ENCODE measurements at places on chromosomes 2 and 18.

DNA sequence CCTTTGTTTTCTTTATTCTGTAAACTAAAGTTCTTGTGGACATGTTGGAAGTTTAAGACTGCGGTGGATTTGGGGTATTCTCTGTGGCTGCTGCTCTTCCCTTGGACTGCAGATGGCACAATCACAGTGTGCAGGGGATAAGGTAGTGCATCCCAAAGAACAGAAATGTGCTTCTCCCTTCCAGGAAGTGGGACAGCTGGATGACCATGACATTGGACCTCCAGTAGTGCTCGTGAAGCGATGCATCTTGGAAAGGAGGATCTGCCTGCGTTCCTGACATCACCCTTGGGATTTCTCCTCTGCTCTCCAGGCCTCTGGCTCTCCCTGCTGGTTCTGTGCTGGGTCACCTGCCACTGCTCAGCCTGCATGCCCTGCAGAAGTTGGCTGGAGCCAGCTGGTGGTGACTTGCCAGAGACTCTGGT lies 109.9 kb downstream of the SLC4A3 start:
- no peak for DNase-seq

GRCh38 chr2:59888015-59888414 lies 665.4 kb downstream of the BCL11A start:
- no peak for DNase-seq

DNA sequence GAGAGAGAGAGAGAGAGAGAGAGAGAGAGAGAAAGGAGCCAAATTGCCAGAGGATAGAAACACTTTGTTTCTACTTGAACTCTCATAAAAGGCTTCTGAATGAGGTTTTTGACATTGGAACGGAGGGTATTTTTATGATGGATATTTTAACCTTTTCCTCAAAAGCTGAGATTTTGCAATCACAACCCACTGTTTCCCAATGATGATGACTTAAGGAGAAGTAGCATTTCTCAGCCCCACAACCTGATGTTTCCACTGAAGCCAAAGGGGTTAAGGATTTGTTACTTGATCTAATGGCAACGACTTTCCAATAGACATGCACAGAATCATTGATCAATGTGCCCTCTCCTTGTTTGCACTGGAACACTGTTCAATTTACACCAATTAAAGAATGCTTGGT lies 67.1 kb upstream of the POU3F3 start:
- no peak for DNase-seq

- DNase-seq = no peak
These were observed 36.5 kb upstream of the TNFRSF11A start for GRCh38 chr18:62288665-62289008.

DNA sequence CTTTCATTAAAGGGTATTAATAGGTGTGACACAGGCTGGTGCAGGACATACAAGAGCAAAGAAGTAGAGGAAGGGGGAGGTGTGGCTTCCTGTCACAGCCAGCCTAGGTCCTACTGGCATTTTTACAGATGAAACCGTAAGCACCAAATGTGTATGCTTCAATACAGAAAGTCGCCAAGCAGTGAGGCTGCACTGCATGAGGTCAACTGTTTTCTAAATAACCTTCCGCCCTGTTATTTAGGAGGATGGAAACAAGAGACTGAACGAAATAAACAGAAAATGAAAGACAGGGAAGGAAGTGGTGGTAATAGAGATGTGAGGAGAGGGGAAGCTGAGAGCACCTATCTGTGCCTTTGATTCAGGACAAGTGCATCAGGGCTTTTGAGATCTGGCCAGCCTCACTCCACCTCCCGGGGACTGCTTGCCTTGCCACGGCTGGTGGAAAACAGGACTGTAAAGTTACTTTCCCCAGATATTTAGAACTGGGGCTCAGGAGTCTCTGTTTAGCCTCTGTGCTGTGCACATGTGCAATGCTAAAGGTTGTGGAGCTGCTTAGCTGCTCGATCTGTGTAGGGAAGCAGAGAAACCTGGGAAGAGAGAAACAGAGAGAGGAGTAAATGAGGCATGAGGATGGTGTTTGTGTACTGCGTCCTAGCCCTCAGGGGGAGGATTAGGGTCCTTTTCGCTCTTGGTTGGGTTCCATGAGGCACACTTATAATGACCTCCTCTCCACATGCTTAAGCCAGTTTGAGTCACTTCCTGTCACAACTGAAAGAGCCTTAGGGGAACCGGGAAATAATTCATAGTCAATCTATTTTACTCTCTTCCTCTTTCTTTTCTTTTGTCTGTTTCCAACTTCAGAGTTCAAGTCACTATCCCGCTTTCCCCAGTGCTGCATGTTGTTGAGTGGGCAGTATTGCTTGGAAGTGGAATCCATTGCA lies 62.3 kb upstream of the BOD1L2 start:
- DNase-seq = no peak

DNA sequence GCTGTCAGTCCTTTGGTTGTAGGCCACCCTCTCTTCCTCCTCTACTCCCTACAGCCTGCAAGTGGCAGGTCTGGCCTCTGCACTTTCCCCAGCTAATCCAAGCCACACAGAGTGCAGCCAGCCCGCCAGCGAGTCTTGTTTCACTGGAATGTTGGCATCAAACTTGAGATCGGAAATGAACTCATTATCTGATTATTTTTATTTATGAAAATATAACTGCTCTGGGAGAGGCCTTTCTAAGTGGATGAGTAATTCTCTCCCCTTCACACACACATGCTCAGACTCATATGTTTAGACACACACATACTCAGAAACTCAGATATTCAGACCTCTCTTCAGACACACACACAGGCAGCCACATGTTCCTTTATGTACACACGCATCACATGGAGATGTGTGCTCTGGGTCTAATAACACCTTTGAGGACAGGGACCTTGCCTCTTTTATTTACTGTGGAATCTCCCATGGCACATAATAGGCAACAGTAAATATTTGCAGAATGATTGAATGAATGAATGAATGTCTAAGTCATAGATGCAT lies 151.3 kb downstream of the ZFP36L2 start:
- DNase-seq = no peak

- DNase-seq = no peak
These were observed 9.1 kb downstream of the TWIST2 start for GRCh38 chr2:238856713-238857567.

- DNase-seq = no peak
These were observed 3.6 kb upstream of the DGKD start for GRCh38 chr2:233350708-233351107.

GRCh38 chr2:100148883-100149282 lies 6.5 kb upstream of the AFF3 start:
- DNase-seq = no peak

DNA sequence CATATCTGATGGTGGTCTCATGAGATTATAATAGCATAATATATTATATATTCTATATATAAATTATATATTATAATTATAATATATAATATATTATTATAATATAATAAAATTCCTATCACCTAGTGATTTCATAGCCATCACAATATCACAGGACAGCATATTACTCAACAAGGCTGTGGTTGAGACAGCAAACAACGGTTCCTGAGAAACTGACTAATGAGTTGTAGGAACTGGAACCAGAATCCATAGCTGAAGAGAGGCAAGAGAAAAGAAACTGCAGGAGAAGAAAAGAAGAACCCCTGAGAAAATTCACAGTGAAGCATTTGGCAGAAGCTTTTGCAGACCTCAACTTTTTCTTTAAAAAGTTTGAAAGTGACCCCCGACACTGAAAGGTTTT lies 84.0 kb downstream of the BCL2L11 start:
- no peak for DNase-seq

DNA sequence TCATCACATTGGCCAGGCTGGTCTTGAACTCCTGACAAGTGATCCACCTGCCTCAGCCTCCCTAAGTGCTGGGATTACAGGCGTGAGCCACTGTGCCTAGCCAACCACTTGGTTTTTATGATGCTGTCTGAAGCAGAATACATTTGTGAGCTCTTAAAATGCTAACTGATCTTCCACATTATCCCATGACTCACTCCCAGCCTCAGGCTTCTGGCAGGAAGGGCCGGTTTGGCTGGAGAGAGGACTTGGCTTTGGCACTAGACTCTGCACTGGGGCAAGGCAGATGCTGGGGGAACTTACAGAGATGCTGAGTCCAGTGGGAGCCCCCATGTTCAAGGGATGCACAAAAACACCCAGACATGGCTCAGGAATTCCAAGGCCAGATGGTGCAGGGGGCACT lies 40.5 kb upstream of the SH3BP4 start:
- no peak for DNase-seq

- no peak for DNase-seq
These were observed 337.7 kb downstream of the DYSF start for GRCh38 chr2:71791061-71791450.

DNA sequence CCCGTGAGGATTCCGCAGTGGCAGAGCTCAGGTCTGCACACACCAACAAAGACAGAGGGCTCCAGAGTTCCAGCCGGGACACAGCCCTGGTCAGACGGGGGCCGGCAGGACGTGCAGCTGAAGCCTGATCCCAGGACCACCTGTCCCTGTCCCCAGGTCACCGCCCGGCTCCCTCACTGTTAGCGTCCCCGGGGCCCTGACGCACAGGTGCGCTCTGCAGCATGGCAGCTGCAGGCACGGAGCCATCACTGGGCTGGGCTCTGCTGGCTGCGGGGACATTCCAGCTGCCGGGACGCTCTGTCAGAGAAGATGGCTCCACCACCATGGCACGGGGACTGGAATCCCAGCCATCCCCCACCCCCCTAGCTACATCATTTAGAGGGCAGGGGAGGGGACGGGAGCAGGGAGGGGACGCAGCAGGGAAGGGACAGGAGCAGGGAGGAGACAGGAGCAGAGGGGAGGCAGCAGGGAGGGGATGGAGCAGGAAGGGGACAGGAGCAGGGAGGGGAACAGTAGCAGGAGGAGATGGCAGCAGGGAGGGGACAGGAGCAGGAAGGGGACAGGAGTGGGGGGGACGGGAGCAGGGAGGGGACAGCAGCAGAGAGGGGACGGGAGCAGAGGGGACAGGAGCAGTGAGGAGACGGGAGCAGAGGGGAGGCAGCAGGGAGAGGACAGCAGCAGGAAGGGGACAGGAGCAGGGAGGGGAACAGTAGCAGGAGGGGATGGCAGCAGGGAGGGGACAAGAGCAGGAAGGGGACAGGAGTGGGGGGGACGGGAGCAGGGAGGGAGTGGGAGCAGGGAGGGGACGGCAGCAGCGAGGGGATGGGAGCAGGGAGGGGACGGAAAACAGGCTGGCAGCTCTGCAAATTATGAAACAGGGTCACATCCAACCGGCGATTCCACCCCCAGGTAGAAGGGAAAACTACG lies 39.8 kb downstream of the SLC66A2 start:
- no peak for DNase-seq

- DNase-seq = peak; percentile 15
These were observed 1.5 kb downstream of the ACSL3 start for GRCh38 chr2:222862106-222862908.

DNA sequence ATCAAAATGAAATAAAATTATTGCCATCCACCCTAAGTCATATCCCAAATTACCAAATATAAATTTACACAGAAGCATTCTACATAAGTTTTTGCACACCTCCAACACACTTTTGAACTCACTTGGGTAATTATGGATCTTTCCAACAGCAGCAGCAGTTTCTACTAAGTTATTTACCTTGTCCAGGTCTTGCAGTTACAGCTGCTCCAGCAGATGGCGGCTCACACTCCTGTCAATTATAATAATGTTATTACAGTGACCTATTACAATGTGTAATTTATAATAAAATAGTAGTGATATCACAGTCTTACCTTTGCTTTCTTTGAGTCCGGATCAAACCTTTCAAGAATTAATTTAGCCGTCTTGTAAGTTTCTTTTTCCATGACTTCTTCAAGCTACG lies 37.9 kb downstream of the LNPK start:
- no peak for DNase-seq

GRCh38 chr2:138881126-138881525 lies 100.9 kb upstream of the NXPH2 start:
- no peak for DNase-seq

GRCh38 chr18:47747260-47747795 lies 183.1 kb downstream of the SMAD2 start:
- DNase-seq = no peak

DNA sequence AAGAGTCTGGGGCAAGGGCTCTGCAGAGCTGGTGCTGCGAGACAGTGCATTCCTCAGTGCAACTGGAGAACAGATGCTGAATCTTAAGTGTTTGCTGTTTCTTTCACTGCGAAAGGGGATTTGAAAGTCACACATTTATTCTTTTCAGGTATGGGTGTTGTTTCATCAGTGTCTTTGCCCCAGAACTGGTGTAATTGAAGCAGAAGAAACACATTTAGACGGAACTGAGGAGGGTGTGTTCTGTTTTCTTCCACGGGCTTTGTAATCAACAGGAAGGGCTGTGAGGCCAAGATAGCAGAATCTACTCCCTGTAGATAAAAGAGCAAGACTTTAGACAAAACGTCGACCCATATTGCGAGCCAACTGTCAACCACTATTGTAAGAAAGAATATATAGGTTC lies 151.9 kb downstream of the EPHA4 start:
- DNase-seq = peak; percentile 25

- DNase-seq = no peak
These were observed 182.4 kb downstream of the CTNNA2 start for GRCh38 chr2:79695248-79695647.

DNA sequence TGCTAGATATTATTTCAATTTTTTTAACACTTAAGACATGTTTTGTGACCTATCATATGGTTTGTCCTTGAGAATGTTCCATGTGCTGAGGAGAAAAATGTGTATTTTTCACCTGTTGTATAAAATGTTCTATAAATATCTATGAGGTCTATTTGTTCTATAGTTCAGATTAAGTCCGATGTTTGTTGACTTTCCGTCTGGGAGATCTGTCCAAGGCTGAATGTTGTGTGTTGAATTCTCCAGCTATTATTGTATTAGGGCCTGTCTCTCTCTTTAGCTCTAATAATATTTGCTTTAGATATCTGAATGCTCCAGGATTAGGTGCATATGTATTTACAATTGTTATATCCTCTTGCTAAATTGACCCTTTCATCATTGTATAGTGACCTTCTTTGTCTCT lies 144.1 kb downstream of the NYAP2 start:
- no peak for DNase-seq

DNA sequence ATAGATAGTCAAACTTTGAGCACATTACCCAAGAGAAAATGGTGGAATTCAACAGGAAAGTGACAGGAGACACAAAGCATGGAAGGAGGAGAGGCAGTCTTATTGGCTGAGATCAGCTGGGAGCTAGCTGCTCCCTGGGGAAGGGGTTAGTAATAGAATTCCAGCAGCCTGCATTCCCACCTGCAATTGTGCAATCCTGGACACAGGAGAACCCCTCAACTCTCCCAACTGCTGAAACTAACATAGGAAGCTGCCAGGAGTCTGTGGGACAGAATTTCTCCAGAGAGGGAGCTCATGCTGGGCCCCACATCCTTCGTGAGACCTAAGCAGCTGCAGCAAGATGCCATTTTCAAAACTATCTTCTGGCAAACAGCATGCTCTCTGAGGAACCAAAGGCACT lies 69.8 kb upstream of the ACVR1C start:
- no peak for DNase-seq

All from hematopoietic multipotent progenitor cell treated with erythropoietin and hydrocortisone succinate and interleukin-3 and kit ligand, for 17 days (in vitro differentiated cells).